ENCODE measurements at places on chromosomes 3 and 15. TPM values are rescaled to one million over a fixed set of nuclear protein-coding genes. Genes with fewer than 3 reads are reported as not detected.

The TUSC7 gene
- not detected for total RNA-seq

The SLC24A5 gene
- not detected for total RNA-seq

The ATP10A gene
- 60.2 TPM for total RNA-seq

The PLS1 gene
- 5.5 TPM for total RNA-seq

The CACNA2D3 gene
- total RNA-seq: not detected

The ADAMTS7 gene
- 2.3 TPM for total RNA-seq

The GUCA1C gene
- total RNA-seq: not detected
